ENCODE measurements at places on chromosomes 5 and 9.

- DNase-seq: no peak
These were observed 173.6 kb downstream of the TENT4A start for GRCh38 chr5:6886866-6887265.

- DNase-seq: no peak
These were observed 99.8 kb upstream of the VCAN start for GRCh38 chr5:83371726-83372125.

DNA sequence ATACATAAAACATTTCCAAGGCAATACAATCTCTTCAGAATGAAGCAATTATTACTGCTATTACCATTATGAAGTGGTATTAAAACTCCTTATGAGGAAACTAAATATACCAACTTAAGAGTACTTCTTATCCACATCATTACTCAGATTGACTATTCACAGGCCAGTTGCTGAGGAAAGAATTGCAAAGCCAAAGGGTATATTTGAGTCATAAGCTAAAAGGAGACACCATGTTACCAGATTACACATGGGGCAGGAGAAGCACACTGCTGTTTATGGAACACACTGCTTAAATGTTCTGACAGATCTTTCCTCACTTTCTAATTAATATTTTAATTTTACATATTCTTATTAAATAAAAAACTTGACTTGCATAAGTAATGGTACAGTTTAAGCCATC is 1726.4 kb upstream of the NUDT12 start:
- no peak for DNase-seq

GRCh38 chr9:33142535-33142934 is 24.6 kb downstream of the B4GALT1 start:
- DNase-seq: no peak

- DNase-seq: no peak
These were observed 281.9 kb upstream of the ANKRD55 start for GRCh38 chr5:56515011-56515410.

GRCh38 chr9:18601026-18601425 is 127.1 kb downstream of the ADAMTSL1 start:
- no peak for DNase-seq

DNA sequence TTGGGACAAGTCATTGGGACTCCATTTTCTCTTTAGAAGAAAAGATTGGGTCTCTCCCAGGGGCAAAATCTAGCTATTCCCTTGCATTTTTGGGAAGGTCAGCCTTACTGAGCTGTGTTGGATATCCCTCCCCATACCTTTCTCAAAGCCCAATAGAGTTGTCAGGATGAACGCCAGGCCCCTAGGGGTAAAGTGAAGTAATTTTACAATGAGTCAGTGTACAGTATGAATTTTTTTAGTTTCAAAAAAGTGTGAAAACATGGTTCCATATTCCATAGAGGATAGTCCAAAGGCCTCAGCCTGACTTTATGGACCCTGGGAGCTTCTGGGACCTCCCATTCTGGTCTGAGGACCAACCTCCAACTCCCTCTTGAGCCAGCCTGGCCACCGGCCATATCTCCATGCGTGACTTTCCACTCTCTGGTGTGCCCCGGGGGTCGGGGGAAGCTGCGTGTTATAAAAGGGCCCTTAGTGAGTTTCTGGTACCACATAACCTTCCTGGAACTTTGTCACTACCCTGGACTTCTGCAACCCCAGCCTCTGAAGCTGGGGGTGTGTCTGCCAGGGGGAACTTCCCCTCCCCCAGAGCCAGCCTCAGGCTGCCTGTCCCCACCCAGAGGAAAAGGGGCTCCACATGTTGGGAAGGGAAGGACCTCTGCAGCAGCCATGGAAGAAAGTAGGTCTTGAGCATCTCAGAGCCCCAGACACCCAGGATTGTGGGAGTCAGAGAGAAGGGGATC is 52.4 kb upstream of the SYNPO start:
- no peak for DNase-seq

- DNase-seq: no peak
These were observed 25.4 kb downstream of the ADAMTS16 start for GRCh38 chr5:5165541-5166002.

DNA sequence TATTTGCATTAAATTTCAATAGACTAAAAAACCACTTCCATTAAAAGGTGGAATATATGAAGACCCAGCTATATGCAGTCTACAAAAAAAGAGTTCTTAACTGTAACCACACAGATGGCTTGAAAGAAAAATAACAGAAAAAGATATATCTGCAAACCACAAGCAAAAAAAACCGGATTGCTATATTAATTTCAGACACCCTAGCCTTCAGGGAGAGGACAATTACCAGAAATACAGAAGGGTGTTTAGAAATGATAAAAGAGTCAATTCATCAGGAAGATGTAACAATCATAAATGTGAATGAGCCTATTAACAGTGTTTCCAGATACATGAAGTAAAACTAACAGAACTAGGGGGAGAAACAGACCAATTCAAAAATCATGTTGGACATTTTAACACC is 56.9 kb upstream of the SMIM23 start:
- DNase-seq: no peak

GRCh38 chr9:136661641-136662325 is 933 bp upstream of the EGFL7 start:
- no peak for DNase-seq

Data from LoVo (cell line).